ENCODE measurements at places on chromosomes 7 and 10.
A peak's percentile ranks its signal among the peaks of the same experiment; 100 is the strongest.

DNA sequence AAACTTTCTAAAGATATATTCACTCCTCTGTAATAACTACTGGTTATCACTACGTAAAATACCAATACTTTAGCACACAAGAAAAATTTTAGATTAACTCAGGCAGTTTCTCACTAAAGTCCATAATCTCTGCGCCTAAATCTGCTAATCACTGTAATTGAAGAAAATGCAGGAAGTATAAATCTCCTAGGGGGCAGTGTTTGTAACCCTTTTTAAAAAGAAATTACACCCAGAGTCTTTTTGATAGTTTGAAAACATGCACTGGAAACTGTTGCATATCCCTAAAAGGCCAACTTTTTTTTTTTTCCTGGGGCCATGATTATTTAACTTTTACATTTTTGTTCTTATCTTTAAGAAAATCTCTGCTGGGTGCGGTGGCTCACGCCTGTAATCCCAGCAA is 209.6 kb downstream of the KIAA1217 start:
- DNase-seq = no peak

DNA sequence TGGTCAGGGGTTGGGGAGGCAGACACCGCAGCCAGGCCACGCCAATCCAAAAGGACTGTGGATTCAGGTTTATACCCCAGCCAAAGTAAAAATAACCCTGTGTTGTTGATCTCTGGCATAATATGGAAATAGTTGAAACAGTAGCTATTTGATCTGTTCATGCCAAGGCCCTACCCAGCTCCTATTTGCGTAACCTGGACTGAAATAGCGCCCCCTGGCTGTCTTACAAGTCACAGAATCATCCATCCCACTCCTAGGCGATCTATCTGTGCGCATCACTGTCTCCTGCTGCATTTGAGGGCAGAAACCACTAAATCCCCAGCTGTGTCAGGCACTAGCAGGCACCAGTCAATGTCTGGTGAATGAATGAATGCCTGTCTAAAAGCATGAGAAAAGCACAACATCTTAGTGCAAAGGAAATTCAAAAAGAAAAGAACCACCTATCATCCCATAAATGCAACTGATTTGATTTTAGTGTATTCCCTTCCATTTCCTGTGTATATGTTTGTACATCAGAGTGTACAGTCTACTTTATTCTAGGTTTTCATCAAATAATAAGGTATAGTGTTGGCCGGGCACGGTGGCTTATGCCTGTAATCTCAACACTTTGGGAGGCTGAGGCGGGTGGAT is 160.0 kb downstream of the SLIT1 start:
- DNase-seq = peak; percentile 77

- DNase-seq = no peak
Measured at GRCh38 chr7:42024537-42024936, 212.5 kb downstream of the GLI3 start.

GRCh38 chr7:42456756-42457276 is 219.8 kb upstream of the GLI3 start:
- no peak for DNase-seq

DNA sequence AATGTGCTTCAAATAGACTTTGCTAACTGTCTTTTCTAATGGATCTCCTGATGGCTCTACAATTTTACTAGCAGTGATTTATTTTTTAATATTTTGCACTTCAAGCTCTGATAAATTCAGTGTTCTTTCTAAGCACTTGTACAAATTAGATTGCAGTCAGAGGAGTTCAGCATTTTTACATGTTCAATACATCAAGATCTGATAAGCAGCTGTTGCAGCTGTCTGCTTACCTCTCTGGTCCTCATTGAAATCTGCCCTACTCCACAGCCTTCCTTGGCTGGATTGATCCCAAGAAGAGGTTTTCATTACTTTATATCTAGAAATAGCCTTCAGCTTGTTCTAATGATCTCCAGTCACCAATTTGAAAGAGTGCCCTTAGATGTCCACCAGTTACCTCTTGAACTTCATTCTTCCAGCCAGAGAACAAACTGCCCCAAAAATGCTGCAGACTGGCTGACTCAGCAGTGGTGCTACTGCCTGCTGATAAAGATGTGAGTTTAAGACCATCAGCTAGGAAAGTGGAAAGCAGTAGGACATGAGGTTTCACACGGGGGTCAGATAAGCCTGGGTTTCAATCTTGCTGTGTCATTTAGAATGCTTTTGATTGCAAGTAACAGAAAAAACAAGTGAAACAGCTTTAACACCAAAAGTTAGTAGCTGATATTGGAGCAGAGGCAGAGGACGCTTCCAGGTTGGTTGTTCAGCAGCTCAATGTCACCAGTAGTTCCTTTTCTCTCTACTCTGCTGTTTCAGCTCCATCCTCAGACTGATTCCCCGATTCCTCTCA is 350.9 kb upstream of the NPVF start:
- DNase-seq = peak; percentile 21

GRCh38 chr10:103645141-103646054 is 151.9 kb downstream of the NEURL1 start:
- DNase-seq = no peak

GRCh38 chr10:70695241-70696030 is 23.1 kb downstream of the ADAMTS14 start:
- no peak for DNase-seq

GRCh38 chr7:18829858-18830285 is 287.6 kb downstream of the TWIST1 start:
- no peak for DNase-seq

GRCh38 chr7:123548406-123548805 is 9.2 kb downstream of the NDUFA5 start:
- DNase-seq = no peak

- DNase-seq = peak; percentile 77
Measured at GRCh38 chr7:128883622-128884448, 21.2 kb downstream of the ATP6V1F start.

DNA sequence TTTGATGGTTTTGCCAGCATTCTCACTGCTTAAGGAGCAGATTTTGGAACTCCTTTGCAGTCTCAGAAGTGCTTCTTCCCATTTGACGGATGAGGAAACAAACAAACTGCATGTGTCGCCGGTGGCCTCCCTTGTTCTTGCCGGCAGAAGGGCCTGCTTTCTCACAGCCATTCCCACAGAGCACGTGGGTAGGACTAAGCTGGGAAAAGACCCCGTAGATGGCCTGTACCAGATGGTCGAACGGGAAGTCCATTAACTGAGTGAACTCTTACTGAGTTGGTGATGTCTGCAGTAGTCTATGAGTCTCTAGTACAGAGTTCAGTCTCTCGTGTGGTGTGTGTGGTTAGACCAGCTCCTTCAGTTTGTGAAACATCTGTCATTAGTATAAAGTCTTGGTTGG is 131.9 kb downstream of the TRRAP start:
- no peak for DNase-seq

GRCh38 chr7:116571552-116571951 is 46.7 kb downstream of the CAV1 start:
- DNase-seq = no peak

Measured in hematopoietic multipotent progenitor cell treated with erythropoietin and hydrocortisone succinate and interleukin-3 and kit ligand, for 8 days (in vitro differentiated cells).